ENCODE measurements at places on chromosomes 2 and 18.

GRCh38 chr2:202024871-202025270 is 8.8 kb upstream of the FZD7 start:
- DNase-seq = no peak

DNA sequence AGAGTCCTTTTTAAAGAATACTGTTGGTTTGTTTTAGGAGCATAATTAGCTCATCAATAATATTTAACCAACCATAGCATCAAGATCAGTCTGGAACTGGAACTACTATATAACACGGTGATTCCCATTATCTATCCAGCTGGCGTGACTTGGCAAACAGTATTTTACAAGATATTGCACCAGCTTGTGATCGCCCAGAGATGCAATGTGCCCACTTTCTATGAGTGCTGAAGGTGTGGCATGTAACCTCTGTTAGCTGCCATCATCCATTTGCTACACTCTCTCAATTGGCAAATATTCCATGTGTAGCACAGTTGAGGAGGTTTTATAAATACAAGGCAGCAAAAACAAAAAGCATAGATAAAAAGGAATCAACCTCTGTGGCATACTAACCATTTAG is 64.9 kb downstream of the FIGN start:
- no peak for DNase-seq

GRCh38 chr18:39199231-39199855 is 1633.7 kb upstream of the CELF4 start:
- no peak for DNase-seq

GRCh38 chr2:107392241-107392704 is 434.4 kb upstream of the RGPD4 start:
- no peak for DNase-seq

DNA sequence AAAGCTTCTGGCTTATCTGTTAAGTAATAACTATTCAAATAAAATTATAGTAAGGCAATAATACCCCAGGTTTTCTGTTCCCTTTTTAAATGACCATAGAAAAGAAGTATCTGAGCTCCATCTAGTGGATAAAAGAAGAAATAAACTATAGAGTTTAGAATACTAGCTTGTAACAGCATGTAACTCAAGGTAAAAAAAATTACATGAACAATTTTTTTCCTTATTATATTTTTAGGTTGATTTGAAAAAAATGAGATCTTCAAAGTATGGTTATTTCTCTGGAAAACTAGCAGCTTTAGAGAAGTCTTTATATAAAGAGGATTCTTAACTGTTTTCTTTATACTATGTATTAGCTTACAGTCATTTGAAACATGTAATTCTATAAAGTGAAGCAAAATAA is 58.1 kb downstream of the NCKAP1 start:
- DNase-seq = no peak

- DNase-seq = no peak
Observed at GRCh38 chr2:182142062-182142461, 156.4 kb downstream of the PPP1R1C start.

- DNase-seq = no peak
Observed at GRCh38 chr2:103132536-103133217, 370.8 kb downstream of the TMEM182 start.

DNA sequence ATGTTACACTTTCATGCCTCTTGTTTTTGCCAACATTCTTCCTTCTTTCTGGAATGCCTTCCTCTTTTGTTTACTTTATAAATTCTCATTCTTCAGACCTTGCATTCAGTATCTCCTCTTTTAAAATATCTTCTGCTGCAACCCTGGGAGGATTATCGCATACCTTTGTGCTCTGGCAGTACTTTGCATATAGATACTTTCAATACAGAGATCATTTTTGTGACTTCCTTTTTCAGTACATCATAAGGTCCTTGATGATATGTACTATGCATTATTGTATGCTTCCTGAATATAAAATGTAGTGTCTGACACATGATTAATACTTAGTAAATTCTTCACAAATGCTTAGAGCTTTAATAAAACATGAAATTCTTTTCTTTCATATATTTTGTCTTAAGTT is 538.7 kb downstream of the TRIB2 start:
- no peak for DNase-seq

DNA sequence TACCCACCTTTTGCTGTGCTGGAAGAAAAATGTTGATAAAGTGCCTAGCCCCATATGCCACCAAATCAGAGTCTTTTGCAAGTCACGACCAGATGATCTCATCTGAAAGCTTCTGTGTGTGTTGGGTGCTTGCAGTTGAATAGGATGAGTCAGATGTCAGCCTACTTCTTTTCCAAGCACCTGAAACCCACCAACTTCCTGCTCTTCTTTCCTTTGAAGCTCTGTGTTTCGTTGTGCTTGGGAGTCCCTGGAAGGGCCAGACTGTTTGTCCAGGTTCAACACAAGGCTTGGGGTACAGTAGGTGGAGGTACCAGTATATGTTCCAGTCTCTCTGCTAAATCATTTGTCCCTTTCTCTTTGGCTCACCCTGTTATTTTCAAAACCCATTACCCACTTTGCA is 36.8 kb upstream of the LCLAT1 start:
- no peak for DNase-seq

DNA sequence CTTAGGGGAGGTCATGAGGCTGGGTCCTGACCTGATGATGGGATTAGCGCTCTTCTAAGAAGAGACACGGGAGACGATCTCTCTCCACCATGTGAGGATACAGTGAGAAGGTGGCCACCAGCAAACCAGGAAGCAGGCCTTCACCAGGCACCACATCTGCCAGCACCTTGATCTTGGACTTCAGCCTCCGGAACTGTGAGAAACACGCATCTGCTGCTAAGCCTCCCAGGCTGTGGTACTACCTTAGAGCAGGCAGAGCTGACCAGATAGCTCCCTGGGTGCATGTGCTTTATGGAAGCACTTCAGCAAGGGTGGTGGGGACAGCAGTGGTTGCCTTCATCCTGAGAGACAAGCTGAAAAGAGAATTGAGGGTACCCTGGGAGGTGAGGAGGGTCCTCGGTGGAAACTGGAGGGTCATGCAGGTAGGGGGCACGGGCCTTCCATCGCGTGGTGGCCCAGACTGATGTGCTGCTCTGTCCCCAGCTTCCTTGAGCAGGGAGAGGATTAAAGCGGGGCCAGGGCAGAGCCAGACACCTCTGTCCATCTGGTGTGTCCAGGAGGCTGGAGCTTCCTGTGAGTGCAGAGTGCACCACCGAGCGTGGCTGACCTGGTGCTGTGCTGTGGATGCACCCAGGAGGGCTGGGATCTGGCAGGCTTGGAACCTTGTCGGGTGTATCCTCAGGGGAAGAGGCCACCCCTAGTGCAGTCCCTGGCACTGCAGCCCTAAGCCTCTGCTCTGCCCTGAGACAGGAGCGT is 42.9 kb upstream of the HS6ST1 start:
- no peak for DNase-seq

Measured in effector CD4-positive, alpha-beta T cell (primary cell).